Activated naive CD8-positive, alpha-beta T cell treated with anti-CD3 and anti-CD28 coated beads for 36 hours (primary cell): ENCODE measurements at places on chromosomes 5 and 9. TPM values are rescaled to one million over a fixed set of nuclear protein-coding genes. Genes with fewer than 3 reads are reported as not detected.

The SLC46A2 gene
- total RNA-seq, result not detected

The ANKRD20A1 gene
- total RNA-seq, result not detected

DNA sequence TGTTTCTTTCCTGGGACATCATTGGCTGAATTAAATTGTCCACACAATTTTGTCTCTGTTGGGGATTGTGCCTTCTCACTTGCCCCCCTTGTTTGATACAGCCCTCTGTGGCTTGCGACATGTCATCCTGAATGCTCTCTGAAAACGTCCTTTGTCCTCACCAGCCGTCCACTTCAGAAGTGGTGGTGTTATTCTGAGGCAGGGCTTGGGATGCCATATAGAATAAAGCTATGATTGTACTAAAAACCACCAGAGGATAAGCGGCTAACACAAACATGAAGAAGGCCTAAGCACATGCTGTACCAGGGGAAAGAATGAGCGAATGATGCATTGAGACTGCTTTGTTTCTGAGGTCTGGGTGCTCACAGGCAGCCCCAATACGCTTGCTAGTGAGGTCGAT is 3.5 kb upstream of the SNX30 start:
- no peak overlapping the region for H3K27ac ChIP-seq
- no peak for DNase-seq
- H3K27me3 ChIP-seq, result no peaks in the 10 kb centered on the region

- no peak for DNase-seq
- H3K27me3 ChIP-seq, result peaks cover 41% of the 10 kb centered on the region
Observed at GRCh38 chr5:38806775-38807258, 39.0 kb upstream of the OSMR start.

The PDE6A gene
- not detected for total RNA-seq

The ZSWIM6 gene
- 3.0 TPM for total RNA-seq

DNA sequence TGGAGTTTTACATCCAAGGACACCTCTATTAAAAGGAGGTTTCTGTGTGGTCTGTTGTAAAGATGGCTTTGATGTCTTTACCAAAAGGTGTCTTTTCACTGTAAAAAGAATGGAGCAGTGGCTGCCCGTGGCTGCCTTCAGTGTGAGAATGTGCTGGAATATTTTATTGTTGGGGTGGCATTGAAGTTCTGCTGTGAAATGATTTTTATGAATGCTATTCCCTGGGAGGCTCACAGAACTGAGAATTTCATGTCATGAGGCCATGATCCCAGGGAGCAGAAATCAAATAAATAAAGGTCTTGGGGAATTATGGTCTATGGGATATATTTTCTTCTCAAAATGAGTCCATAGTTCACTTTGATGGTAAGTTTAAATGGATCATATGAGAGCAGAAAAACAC is 425.2 kb upstream of the ZNF608 start:
- no peak overlapping the region for H3K4me3 ChIP-seq
- H3K27me3 ChIP-seq, result no peaks in the 10 kb centered on the region
- no peak for DNase-seq
- no peaks in the 10 kb centered on the region for H3K36me3 ChIP-seq
- H3K4me1 ChIP-seq, result no peaks in the 10 kb centered on the region
- no peak overlapping the region for H3K27ac ChIP-seq
